MM.1S (cell line): ENCODE measurements at places on chromosomes 16 and 17.

DNA sequence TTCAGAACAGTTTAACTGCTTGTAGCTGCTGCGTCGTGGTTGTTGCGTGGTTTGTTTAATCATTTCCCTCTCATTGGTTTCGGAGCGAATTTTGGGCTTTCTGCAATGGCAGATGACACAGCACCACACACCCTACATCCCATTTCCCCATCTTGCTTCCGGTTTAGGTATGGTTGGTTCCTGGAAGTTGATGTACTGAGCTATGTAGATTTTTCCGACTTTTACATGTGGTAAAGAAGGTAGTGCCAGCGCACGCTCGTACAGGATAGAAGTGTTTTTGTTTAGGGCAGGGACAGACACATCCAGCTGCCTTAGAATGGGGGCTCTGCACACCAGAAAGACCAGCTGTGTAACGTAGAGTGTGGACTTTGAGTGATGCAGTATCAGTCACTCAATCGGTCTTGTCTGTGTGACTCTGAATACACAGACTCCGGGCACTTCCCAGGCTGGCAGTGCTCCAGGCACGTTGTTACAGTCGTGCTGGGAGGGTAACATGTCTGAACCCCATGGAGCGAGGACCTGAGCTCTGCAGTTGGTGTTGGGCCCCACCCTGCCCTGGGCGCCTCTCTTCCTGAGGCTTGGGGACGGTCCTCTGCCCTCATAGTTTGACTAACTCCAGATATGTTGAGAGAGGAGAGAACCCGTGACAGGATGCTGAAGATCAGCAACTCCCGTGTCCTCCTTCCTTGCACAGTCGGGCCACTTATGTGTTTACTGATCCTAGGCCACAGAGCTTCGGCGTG lies 172.0 kb upstream of the CHMP6 start:
- no peak for DNase-seq

- no peak for DNase-seq
These were observed 169.8 kb downstream of the LAT start for GRCh38 chr16:29154676-29155121.

GRCh38 chr17:82242698-82242976 lies 13.8 kb downstream of the SLC16A3 start:
- no peak for DNase-seq

DNA sequence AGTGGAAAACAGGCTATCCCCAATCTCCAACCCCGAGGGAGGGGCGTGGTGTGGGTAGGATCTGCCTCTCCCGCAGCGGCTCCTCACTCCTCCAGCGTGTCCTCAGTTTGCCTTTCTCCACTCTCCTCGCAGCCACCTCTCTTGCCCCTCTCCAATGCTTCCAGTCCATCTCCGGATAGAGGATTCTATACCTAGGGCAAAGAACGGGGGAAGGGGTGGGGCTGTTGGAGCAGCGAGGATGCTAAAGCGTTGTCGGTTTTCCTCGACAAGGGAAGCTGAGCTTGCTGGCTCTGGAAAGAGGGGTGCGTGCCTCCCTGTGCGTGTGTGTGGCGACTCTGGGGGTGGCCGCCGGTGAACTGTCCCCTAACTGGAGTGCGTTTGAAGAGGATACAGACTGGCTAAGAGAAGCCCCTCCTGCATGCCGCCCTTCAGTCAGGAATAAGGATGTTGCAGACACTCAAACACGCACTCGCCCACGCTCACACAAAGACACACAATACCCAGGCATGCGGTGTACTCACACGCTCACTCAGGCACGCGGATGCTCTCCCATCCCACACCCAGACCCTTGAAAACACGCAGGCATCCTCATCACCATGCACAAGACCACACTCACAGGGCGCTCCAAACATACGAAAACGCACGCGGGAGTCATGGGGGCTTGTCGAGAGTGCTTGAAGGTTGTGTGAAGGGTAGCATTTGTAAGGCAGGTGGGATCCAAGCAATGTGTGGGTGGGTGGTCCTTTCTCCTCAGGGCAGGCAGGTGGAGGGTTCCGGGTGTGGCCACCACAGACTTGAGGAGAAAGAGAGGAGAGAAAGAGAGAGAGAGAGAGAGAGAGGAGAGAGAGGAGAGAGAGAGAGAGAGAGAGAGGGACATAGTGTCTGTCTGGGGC lies 655 bp upstream of the GPR139 start:
- no peak for DNase-seq

GRCh38 chr16:85570213-85570734 lies 42.8 kb upstream of the GSE1 start:
- peak; percentile 72 for DNase-seq

DNA sequence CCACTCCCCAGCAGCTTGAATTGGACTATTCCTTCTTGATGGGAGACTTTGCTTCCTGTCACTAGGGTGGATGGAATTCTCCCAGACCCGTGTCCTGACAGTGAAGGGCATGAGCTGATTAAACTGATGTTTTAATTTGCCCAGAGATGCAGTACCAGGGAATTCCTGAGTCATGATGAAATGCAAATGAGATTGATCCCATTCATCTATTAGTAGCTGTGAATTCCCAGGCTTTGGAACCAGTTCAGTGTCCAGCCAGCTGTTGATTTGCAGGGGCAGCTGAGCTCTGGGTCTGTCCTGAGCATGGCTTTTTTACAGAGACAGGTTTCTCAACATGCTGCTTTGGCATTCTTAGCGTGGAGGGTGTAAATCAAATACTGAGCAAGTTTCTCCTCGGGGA lies 157.9 kb downstream of the PITPNC1 start:
- no peak for DNase-seq

GRCh38 chr17:40436636-40437035 lies 6.6 kb upstream of the IGFBP4 start:
- DNase-seq: no peak

DNA sequence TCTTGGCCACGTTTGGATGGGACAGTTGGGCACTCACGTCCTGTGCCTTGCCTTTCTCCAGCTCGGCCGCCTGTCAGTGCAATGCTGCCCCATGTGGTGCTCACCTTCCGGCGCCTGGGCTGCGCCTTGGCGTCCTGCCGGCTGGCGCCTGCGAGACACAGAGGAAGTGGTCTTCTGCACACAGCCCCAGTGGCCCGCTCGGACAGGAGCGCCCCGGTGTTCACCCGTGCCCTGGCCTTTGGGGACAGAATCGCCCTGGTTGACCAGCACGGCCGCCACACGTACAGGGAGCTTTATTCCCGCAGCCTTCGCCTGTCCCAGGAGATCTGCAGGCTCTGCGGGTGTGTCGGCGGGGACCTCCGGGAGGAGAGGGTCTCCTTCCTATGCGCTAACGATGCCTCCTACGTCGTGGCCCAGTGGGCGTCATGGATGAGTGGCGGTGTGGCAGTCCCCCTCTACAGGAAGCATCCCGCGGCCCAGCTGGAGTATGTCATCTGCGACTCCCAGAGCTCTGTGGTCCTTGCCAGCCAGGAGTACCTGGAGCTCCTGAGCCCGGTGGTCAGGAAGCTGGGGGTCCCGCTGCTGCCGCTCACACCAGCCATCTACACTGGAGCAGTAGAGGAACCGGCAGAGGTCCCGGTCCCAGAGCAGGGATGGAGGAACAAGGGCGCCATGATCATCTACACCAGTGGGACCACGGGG lies 7.1 kb downstream of the ACSF3 start:
- DNase-seq: no peak

DNA sequence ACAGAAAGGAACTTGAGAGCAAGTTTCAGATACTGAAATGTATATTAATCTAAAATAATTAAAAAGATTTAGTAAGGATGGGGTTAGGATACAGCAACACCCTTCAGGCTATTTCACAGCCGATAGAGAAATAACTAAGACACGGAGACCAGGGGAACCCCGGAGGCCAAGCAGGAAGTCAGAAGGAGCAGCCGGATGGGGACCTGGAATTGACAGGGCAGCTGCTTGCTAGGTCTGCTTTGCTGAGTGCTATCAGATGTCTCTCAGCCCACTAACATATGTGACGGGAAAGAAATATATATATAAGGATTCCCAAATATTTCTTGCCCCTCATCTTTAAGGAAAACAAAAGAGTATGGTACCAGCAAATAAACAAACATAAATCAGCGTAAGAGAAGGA lies 154.1 kb upstream of the CDH5 start:
- DNase-seq: no peak

GRCh38 chr16:46976550-46976949 lies 3.1 kb upstream of the DNAJA2 start:
- peak; percentile 29 for DNase-seq

- DNase-seq: no peak
These were observed 13.2 kb downstream of the TRPV3 start for GRCh38 chr17:3544365-3544764.

DNA sequence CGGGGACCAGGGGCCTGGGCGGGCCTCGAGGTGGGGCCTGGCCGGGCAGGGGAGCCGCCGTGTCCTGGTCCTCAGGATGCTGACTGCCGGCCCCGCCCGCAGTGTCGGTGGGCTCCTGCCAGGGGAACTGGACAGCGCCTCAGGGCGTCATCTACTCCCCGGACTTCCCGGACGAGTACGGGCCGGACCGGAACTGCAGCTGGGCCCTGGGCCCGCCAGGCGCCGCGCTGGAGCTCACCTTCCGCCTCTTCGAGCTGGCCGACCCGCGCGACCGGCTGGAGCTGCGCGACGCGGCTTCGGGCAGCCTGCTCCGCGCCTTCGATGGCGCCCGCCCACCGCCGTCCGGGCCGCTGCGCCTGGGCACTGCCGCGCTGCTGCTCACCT lies 2.3 kb upstream of the PAQR4 start:
- DNase-seq: no peak

- no peak for DNase-seq
These were observed 18.3 kb downstream of the POLR3K start for GRCh38 chr16:35011-35677.

DNA sequence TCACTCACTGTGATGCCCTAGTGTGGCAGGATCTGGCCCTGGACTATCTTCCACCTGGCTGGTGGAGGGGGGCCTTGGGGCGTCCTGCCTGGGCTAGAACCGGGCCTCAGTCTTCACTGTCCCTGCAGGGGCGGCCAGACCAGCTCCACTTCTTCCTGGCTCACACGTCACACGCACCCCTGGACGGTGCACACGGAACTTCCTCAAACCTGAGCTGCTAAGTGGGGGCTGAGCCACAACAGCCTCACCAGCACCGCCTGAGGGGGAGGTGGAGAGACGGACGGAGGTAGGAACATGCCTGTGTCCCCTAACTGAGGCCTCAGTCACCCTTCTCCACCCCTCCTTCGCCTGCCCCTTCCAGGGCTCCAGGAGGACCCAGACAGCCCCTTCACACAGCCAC lies 36.6 kb downstream of the TIMM22 start:
- no peak for DNase-seq

DNA sequence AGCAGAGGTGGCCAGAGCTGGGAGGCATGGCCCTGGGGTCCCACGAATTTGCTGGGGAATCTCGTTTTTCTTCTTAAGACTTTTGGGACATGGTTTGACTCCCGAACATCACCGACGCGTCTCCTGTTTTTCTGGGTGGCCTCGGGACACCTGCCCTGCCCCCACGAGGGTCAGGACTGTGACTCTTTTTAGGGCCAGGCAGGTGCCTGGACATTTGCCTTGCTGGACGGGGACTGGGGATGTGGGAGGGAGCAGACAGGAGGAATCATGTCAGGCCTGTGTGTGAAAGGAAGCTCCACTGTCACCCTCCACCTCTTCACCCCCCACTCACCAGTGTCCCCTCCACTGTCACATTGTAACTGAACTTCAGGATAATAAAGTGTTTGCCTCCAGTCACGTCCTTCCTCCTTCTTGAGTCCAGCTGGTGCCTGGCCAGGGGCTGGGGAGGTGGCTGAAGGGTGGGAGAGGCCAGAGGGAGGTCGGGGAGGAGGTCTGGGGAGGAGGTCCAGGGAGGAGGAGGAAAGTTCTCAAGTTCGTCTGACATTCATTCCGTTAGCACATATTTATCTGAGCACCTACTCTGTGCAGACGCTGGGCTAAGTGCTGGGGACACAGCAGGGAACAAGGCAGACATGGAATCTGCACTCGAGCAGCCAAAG lies 2.3 kb downstream of the CSF3 start:
- DNase-seq: no peak

- DNase-seq: no peak
These were observed 2335.5 kb downstream of the TP53TG3F start for GRCh38 chr16:35794896-35795295.

DNA sequence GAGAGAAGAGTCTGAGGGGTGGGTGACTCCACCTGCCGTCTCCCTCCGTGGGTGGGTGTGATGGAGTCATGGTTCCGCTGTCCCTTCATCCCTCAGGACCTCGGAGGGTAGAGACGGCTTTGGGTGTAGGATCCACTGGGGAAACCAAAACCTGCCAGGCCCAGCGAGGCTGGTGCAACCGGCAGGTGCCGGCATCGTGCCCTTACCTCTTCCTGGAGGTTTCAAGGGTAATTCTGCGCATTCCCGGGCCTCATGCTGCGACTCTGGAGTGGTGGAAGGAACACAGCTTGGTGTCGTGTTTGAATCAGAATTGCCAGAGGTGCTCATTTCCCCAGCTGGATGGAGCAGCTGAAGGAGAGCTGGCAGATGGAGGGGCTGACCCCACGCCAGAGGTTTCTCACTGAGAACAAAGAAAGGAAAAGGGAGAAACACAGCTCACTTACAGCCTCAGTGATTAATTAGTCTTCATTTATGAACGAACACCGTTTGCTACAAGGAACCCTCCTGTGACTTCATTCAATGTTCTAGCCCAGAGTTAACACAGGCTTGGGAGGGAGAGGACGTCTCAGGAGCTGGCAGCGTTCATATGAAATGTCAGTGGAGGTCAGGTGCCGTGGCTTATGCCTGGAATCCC lies 16.3 kb upstream of the ATP2A3 start:
- no peak for DNase-seq

DNA sequence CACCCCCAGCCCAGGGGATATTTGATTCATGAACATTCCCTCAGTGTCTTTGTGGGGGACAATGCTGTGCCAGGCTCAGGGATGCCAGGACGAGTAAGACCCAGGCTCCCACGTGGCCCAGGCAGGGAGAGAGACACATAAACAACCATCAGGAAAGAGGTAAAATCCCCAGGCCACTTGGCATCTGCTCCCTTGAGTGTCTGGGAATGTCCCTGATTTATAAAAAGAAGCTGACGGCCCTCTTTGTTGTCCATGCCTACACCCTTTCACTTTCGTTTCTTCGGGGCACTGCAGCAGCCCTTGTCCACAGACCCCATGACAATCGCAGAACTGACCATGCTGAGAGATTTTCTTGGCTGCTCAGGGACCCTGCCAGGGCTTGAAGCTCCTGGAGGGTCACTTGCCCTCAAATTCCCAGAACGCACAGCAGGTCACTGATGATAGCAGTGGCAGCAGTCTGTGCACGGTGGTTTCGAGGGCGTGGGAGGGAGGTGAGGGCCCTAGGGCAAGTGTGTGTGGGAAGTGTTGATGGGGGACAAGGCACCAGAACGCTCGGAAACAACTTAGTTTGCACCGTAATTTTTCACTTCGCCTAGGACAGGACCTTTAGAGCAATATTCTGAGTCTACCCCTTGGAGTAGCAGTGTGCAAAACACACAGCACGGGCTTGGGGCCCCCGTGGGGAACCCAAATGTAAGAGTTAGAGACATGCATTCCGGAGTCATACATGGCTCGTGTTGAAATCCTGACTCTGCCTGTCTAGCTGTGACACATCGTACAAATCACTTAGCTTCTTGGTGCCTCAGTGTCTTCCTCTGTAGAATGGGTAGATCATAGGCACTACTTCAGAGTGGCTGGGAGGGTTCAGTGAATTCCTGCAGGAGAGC lies 4.7 kb downstream of the NOD2 start:
- peak; percentile 51 for DNase-seq

GRCh38 chr17:80908776-80909175 lies 82.9 kb upstream of the CHMP6 start:
- no peak for DNase-seq
